Aorta (tissue), 5 donors: ENCODE measurements at places on chromosomes 5 and 9. TPM values are rescaled to one million over a fixed set of nuclear protein-coding genes. Genes with fewer than 3 reads are reported as not detected.

Gene RNF183
- total RNA-seq: not detected

DNA sequence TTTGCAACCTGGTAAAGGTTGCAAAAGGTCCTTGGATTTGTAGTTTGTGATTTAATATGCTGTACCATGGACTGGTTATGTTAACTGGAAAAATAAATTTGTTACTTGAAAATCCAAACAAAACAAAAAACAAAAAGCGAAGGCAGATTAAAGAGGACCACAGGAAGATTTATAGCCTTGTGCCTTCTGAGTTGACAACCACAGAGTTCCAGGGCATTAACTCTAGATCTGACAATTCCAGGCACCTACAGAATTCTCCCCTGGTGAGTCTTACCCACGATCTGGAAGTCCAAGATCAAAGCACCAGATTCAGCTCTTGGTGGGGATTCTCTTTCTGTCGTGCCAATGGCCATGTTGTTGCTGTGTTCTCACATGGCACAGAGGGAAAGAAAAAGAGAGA, 107.9 kb upstream of the SELENOP start:
- DNase-seq: no peak

GRCh38 chr9:110021891-110022290, 186.1 kb downstream of the C9orf152 start:
- no peak for DNase-seq

Gene MARVELD2
- 1.1 TPM for total RNA-seq

Gene SLC2A6
- total RNA-seq: 3.3 TPM

Gene LRRC19
- not detected for total RNA-seq

Gene WNT8A
- not detected for total RNA-seq

Gene NSA2
- total RNA-seq: 50.9 TPM

GRCh38 chr5:59390074-59390659, 503.4 kb downstream of the PDE4D start:
- no peak for DNase-seq

DNA sequence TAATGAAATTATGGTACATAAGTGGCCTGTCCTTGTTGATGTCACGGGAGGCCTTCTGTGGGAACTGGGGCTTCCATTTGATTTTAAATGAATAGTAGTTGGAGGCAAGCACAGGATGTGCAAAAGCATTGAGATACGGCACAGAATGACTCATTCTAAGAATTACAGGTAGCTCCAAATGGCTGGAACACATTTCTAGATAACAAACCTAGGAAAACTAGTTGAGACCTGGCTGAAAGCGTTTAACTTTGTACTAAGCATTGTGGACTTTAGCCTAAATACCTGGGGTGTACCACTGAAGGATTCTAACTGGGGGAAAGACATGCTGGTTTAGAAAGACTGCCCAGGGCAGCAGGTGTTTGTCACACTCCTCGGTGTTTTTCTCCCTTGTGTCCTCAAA, 9.4 kb downstream of the SKP2 start:
- no peak for DNase-seq

DNA sequence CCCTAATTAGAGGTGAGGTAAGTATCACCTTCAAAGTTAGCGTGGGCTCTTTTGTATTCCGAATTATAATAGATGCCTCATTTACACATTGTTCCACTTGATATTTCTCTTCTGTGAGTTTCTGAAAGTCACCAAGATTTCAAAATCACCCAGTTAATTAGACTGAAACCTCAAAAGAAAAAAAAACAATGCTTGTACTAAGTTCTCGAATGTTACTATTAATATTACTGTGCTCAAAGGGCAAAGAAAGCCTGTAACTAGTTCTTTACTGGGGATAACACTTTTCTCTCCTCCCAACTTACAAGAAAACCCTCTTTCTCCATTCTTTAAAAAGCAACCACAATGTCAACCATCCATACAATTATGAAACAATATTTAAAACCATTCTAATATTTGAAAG, 98.5 kb downstream of the STRBP start:
- DNase-seq: no peak

DNA sequence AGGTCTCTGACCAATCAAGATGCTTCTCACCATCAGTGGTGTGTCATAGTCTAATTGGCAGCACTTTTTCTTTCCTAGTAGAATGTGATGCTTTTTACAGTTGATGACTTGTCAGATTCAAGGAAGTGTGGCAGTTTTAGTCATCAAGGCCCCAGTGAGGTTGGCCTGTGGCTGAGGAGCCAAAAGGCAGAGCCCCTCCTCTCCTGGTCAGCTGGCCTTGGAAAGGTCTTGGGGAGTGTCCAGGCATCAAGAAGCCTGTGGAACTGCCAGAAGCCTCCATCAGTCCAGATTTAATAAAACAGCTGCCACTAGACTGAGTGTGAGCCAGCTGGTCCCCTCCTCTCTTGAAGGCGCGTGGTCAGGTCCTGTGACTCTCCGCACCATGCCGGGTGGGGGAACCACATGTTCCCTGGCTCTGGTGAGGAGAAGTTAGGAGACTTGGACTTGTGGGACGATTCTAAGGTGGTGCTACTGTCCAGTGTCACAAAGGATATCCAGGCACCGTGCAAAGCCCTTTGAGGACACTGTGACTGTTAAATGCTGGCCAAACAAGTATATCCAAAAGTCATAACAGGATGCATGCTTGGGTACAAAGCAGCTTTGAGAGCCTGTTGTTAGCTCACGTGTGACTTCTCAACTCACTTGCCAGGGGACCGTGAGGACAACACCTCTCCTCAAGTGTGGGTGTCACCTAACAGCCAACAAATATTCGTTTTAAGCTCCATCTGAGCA, 6.1 kb upstream of the ANGPTL2 start:
- DNase-seq: peak; percentile 86

Gene PCDHGC4
- total RNA-seq: 2.8 TPM

DNA sequence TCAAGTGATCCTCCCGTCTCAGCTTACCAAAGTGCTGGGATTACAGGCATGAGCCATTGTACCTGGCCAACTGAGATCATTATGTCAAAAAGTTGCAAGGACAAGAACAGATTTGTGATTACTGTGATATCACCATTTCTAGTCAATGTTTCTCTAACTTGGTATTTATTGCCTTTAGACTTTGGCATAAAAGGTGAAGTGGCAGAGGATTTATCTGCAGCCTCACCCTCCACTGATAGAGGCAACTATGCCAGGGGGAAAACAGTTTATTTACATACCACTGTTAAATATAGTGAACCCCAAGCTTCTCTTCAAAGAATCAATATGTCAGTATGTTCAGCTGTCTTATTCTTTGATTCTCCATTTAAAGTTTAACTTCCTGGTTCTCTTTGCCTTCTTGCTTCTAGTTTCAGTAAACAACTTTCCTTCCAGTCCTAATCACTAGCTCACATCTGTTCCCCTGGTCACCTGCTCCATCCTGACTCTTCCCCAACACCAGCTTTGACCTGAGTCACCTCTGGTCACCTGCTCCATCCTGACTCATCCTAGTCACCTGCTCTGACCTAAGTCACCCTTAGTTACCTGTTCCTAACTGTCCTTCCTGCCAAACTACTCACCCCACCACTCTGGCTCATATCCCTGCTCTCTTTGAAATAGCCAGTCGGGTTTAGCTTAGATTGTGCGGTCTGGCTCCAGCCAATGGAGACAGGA, 29.9 kb downstream of the SEMA6A start:
- no peak for DNase-seq

Gene CDKN2B
- total RNA-seq: 4.5 TPM

GRCh38 chr5:74182603-74183002, 457.9 kb downstream of the ENC1 start:
- DNase-seq: no peak

Gene FAM81B
- not detected for total RNA-seq
